B cell (primary cell): ENCODE measurements at places on chromosomes 4 and X. TPM values are rescaled to one million over a fixed set of nuclear protein-coding genes. Genes with fewer than 3 reads are reported as not detected.
A peak's percentile ranks its signal among the peaks of the same experiment; 100 is the strongest.

The GPR173 gene
- total RNA-seq: 0.17 TPM in 1 of 2 replicates, not detected in the other

The DIPK2B gene
- not detected in 2 replicates for total RNA-seq

The NDP gene
- not detected in 2 replicates for total RNA-seq

The H2BW2 gene
- total RNA-seq: not detected in 2 replicates

- DNase-seq: no peak
These were observed 3.5 kb downstream of the ARMCX4 start for GRCh38 chrX:101488796-101489195.

DNA sequence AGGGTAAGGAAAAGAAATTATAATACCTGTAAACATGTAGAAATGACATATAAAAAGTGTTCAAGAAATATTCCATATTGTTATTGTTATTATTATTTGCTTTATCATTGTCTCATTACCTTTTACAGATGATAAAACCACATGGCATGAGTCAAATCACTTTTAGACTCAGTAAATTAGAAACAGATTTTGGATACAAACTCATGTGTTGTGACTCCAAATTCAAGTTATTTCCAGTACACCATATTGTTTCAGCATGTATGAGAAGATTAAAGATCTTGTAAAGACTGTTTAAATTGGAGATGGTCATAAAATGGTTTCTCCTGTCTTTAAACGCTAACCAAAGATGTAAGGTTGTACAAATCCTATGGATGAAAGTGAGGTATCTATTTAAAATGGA lies 18.1 kb downstream of the PPP1R2C start:
- DNase-seq: no peak

GRCh38 chr4:36224972-36225903 lies 19.1 kb downstream of the ARAP2 start:
- DNase-seq: peak; percentile 36
